ENCODE measurements at places on chromosomes 2 and 18. TPM values are rescaled to one million over a fixed set of nuclear protein-coding genes. Genes with fewer than 3 reads are reported as not detected.

DNA sequence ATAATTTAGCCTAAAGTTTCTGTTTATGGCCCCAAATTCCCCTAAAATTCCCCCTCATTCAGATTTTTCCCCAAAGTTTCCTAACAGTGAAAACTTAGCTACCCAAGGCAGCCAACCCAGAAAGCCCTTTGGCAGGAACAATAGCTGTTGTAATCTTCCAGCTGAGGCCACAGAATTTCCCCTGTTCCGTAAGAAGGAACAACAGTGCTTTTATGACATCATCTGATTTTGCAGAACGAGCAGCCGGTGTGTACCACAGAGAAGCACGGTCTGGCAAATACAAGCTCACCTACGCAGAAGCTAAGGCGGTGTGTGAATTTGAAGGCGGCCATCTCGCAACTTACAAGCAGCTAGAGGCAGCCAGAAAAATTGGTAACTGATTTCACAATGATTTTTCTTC is 6.3 kb downstream of the TNFAIP6 start:
- DNase-seq, result no peak

ANKRD29 gene
- 0.47 TPM for polyA plus RNA-seq

DNA sequence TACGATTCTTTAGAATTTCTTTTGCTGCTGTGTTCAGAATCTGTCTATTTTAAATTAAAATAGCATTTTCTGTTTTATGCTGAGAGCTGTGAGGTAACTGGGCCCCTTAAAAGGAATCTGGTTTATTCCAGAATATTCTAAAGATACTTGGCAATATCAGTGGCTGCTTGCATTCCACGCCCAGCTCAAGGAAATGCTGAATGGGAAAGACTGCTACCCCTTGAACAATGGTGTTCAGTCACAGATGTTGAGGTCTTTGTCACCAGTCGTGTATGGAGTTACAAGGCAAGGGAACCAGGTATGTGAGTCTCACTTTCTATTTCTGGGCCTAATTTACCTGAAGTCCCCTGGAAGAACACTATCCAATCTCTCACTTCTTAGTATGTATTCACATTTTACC is 377.9 kb upstream of the CDH7 start:
- DNase-seq, result no peak

FOXI3 gene
- polyA plus RNA-seq, result 0.08 TPM

ACOXL gene
- 0.93 TPM for polyA plus RNA-seq

DNA sequence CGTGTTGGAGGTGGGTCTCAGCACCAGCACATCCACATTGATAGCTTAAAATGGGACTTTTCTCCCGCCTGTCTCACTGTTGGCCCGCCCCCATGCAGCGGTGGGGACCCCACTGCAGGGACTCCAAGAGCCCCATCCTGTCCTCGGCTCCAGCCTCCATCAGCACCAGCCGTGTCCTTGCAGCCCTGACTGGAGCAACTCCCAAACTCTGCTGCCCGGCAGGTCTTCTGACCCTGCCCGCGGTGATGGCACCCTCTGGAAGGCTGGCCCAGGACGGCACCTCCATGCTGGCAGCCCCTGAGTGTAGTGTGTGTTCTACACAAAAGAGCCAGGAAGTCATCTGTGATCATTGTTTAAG is 41.6 kb upstream of the KCNG2 start:
- DNase-seq, result no peak

GRCh38 chr18:44579028-44579702 is 101.5 kb upstream of the SETBP1 start:
- DNase-seq, result no peak

GRCh38 chr2:97693476-97693875 is 19.9 kb upstream of the ZAP70 start:
- DNase-seq, result no peak
